ENCODE measurements at places on chromosomes 7 and 10.
A peak's percentile ranks its signal among the peaks of the same experiment; 100 is the strongest.

GRCh38 chr10:3054183-3054850 is 13.0 kb upstream of the PFKP start:
- no peak for DNase-seq

DNA sequence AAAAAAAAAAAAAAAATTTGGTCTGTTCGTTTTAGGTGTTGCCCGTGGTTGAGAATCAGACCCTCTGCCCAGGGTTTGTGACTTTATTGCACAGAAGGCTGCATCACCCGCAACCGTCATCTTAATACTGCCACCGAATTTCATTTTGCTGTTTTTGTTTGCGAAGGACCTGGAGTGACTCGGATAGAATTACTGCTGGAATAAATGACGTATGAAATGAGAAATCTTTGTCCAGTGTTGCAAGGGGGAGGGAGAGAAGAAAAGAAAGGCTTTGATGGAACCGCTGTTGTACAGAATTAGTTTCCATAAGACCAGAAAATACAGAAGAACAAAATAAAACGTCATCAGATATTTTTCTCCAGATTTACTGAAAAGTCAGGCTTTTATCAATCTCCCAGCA is 103.3 kb downstream of the GALNT17 start:
- no peak for DNase-seq

DNA sequence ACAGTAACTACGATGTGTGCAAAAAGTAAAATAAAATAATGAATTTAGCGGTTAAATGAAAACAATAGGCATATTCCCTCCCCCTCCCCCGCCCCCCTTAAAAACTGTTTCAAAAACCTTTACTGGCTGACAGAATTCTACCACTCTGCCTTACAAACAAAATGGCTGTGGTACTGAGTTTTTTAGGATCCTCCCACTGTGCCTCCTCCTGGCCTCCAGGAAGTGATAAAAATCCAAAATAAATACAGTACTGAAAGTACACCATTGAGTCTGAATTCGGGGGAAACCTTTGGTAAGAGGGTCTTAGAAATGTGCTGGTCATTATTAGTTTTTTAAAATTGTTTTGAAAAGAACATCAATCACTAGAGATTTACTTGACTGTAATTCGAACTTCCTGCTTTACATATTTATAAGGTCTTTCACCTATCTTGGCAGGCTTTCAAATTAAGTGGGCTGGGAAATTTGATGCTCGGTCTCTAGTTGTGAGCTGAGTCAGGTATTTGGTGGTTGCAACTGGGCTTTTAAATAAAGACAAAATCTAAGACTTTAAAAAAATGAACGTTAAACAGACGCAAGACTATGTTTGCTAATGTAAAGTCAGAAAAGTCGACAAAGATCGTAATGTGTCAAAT is 32.5 kb upstream of the EPC1 start:
- DNase-seq: peak; percentile 72

DNA sequence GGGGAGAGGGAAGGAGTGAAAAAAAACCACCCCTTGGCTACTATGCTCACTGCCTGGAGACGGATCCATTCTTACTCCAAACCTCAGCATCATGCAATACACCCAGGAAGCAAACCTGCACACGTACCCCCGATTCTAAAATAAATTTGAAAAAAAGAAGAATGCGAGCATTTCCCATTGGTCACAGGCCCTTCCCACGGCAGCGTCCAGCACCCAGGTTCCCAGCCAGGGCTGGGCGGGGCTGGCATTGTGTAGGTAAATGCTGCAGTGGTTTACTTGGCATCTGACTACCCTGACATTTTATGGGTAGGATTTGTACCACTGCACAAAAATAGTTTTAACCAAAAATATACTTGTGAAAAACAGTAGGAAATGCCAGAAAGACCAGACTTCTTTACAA is 418.9 kb downstream of the DNAJB6 start:
- DNase-seq: no peak

GRCh38 chr10:132502544-132503300 is 34.9 kb upstream of the INPP5A start:
- DNase-seq: no peak

DNA sequence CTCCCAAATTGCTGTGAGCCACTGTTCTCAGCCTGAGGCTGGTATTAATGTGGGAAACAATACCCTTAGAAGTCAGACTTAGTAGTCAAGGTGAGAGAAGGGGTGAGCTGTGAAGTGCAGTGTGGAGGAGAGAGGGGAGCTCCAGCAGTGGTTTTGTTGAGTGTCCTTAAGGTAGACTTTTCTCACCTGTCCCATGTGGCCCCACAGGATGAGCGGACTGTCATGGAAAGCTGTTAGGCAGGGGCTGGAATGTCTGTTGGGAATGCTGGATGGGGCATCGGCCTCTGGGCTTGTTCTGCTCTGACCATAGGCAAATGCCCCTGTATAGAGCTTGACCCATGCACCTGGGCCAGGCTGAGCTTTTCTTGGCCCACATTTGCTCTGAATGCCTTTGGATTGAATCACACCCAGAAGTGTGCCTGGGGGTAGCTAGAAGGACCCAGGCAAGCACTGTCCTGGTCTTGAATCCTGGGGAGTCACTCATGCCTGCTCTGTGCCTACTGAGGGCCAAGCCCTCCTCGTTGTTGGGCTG is 36.3 kb upstream of the SH2D4B start:
- no peak for DNase-seq

DNA sequence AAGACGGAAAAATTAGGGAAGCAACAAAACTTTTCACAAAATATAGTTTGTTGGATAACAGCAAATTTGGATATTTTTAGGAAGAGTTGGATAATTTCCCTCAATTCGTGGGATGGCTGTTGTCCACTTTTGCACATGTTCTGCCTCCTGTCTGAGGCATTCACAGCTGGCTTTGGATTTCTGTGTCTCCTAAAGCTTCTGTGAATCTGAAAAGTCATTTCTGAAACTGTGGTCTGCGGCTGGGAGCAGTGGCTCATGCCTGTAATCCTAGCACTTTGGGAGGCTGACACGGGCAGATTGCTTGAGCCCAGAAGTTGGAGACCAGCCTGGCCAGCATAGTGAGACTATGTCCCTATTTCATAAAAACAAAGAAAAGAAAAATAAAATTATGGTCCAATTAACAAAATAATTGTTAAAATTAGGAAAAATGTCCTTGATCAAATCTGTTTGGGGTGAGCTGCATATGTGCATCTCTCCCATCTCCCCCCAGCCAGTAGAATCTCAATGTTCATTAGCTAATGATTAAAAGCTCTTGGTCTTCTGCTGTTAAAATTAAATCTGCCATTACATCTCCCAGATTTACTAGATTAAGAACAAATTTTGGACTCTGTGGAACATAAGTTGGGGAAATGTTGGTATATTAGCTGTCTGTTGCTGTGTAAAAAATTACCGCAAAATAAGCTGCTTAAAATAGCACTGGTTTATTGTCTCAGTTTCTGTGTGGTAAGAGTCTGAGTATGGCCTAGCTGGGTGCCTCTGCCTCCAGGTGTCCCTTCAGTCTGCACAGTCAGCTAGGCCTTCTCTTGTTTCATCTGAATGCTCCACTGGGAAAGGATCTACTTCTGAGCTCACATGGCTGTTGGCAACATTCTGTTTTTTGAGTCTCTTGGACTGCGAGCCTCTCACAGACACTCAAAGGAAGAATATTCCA is 332.0 kb upstream of the FZD1 start:
- no peak for DNase-seq

DNA sequence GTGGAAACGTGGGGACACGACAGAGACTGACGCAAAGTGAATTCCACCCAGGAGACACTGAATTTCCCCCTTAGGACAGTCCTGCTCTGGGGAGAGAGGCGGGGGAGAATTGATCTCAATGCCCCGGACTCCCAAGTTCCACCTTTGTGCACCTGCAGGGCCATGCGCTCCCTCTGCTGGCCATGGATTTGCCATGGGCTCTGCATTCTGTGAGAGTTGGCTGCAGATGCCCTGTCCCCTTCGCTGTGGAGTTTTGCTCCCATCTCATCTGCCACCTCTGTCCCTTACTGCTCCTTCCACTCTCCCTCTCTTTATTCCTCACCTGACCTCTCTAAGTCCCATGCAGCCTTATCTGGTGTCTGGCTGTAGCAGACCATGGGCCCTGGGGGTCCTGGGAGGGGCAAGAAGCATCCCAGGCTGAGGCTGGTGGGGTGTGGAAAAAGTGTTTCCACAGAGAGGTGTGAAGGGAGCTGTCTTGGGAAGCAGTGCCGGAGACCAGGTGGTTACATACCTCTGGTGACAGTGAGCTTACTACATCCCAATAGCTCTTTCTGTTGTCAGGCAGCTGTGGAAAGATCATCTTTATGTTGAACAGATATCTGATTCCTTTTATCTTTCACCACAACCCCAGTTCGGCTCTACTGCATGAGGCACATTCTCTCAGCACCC is 14.3 kb downstream of the GHRHR start:
- DNase-seq: no peak

- no peak for DNase-seq
Measured at GRCh38 chr7:95589766-95590165, 6.5 kb downstream of the PDK4 start.

GRCh38 chr7:123552641-123553040 is 5.0 kb downstream of the NDUFA5 start:
- no peak for DNase-seq

- DNase-seq: no peak
Measured at GRCh38 chr7:81003326-81003725, 84.5 kb upstream of the SEMA3C start.

- peak; percentile 53 for DNase-seq
Measured at GRCh38 chr7:129535896-129536295, 33.6 kb downstream of the SMKR1 start.

DNA sequence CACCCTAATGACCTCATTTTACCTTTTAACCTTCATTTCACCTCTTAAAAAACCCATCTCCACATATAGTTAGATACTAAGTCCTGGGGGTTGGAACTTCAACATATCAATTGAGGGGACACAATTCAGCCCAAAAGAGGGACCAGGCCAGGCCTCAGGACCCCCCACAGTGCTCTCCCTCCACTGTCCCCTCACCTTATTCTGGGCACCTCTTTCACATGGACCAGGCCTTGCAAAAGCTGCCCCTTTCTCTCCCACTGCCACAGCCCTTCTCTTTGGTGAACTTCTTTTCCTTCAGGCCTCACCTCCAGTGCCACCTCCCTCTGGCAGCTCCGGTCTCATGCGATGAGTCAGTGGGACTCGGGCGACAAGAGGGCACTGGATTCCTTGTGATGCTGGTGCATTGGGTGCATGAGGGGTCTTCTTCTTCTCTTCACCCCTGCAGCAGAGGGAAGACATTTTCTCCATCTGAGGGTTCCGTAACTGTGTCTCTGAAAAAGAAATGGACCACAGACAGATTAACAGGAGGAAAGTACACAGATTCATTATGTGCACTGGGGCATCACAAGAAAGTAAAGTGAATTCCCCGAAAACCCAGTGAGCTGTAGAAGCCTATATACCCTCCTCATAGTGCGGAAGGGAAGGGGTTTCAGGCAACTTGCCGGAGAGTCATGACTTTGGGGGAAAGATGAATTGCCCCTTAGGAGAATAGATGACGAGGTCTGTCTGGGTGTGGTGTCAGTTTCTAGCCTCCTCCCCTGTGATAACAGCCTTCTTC is 288.7 kb upstream of the IGFBP3 start:
- no peak for DNase-seq

DNA sequence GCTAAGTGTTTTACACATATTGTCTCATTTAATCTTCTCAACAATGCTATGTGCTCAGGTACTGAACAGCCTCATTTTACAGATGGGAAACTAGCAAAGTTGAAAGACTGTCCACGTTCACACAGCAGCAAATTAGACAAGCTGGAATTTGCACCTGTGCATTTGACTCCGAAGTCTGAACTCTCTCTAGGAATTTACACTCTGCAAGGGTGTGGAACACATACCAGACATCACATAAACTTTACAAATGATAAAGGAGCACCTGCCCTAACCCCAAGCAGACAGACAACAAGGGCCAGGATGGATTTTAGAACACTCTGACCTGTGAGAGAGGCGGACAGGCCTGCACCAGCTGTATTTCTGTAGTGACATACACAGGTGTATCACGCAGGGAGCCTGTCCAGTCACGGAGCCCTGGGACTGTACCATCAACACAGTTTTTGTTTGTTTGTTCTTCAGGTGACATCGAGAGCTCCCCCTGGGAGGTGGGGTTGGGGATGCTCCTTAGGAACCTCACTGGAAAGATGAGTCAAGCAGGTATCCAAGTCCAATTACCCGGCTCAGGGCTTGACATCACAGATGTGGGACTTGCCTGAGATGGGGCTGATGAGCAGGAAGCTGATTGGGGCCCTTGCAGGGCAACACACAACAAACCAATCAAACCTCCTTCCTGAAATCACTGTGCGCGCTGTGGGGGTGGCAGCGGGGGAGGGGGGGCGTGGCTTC is 31.0 kb downstream of the MKI67 start:
- DNase-seq: peak; percentile 65

DNA sequence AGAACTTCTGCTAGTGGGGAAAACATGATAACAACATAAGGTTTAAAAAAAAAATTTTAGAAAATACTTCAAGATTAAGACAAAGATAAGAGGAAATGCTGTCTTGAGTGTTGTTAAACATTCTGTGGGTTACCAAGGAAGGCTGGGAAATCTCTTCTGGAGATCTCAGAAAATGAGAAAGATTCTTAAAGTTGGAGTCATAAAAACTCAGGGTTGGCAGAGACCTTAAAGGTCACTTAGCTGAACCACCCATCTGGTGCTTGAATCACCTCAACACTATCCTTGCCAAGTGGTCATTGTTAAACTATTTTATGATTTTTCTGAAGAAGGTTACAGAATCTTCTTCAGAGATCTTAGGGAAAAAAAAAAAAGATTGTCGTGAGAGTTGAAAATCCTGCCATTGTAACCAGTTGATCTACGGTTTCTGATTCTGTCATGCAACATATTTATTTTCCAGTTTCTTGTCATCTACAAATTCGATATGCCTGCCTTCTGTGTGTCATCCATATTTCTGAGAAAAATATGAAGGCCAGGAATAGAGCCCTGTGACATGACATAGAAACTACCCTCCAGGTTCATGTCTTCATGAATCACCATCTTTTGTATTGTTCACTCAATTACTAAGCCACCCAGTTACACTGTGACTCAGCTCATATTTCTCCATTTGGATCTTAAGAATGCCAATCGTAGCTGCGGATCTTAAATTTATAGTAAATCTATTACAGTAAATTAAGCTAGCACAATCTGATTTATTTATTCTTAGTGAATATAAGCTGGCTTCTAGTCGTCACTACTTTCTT is 179.2 kb downstream of the ST7 start:
- DNase-seq: no peak

GRCh38 chr10:119542357-119542987 is at the start of gene RGS10:
Gene RGS10 (minus strand): TSS chr10:119542719. CDS start chr10:119542638, 81 bp downstream.
- peak; percentile 86 for DNase-seq

DNA sequence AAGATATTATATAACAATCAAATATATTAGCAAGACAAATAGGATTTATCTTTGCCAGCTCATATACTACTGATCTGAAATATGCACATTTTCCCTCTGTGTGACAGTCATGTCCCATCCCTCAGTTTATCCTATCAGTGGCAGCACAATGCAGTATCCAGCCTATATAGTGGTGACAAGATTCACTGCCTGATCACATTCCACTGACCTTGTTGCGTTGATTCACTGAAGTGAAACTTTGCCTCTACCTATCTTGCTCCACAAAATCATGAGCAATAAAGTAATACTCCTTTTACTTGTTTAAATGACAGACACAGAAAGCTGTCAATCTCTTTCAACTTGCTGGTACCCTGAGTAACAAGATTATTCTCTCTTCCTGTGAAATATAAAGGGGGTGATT is 6.3 kb downstream of the PSMA2 start:
- no peak for DNase-seq

GRCh38 chr7:80974396-80975358 is 55.8 kb upstream of the SEMA3C start:
- DNase-seq: no peak

Data from CD4-positive, alpha-beta T cell treated with Interleukin-17A for 1 hour (primary cell).